Activated CD4-positive, alpha-beta T cell treated with anti-CD3 and anti-CD28 coated beads, Interleukin-2, amount 50 U/mL, for 4 hours (primary cell): ENCODE measurements at places on chromosomes 13 and 19.

- no peak for DNase-seq
Observed at GRCh38 chr19:12946731-12947496, 1.3 kb downstream of the RAD23A start.

DNA sequence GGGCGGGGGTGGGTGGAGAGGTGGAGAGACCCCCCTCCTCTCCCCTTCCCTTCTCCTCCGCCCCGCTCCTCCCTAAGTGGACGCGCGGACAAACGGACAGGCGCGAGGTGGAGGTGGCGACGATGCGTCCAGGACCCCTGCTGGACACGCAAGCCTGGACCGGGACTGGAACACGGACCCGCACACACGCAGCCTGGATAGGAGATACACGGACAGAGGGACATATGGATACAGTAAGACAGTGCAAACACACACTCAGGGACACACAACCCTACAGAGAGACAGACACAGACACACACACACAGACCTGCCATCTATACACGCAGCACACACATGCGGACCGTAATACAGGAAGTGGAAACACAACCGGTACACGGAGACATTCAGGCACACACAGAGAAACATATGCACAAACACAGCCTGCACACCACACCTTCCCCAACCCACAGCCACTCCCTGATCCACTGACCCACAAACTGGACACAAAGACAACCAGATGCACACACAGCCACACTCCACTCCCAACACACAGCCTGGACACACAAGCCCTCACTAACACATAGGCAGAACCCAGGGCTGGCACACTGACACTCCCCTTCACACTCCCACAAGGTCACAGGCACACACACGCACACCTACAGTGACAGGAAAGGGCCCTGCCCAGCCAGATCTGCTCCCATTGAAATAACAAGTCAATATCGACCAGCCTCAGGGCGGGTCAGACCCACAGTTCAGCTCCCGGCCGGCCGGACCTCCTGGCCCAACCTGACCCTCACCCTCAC, 696 bp upstream of the ERFL start:
- no peak for DNase-seq

- no peak for DNase-seq
Observed at GRCh38 chr19:30719189-30719998, 347.2 kb downstream of the ZNF536 start.

DNA sequence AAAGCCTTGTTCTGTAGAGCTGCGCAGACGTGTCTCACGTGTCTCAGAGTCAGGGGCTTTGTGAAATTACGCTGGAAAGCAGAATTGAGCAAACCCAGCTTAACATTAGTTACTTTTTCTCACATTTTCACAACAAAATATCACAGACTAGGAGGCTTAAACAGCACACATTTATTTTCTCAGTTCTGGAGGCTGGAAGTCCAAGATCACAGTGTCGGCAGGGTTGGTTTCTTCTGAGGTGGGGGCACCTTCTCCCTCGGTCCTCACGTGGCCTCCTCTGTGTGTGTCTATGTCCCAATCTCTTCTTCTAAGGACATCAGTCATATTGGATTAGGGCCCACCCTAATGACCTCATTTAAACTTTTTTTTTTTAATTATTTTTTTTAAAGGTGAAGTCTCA, 4.7 kb upstream of the EIF3G start:
- no peak for DNase-seq

DNA sequence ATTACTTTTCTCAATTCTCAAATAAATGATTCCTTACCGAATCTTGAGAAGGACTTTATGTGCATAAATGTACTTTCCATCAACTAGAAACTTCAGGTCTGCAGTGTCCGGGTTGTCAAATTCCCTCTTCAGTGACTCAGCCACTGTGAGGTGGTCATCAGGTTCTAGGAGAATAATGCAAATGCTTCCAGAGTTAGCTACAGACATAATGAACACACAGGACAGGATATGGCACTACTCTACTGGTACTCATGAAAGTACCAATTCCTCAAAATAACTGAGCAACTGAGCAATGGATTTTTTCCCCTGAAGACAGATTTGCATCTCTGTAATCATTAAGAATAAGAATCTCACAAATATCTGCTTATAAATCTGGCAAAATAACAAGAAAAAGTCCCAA, 31.2 kb downstream of the RCBTB2 start:
- DNase-seq: no peak

- no peak for DNase-seq
Observed at GRCh38 chr13:21717817-21718216, 46.9 kb downstream of the FGF9 start.

DNA sequence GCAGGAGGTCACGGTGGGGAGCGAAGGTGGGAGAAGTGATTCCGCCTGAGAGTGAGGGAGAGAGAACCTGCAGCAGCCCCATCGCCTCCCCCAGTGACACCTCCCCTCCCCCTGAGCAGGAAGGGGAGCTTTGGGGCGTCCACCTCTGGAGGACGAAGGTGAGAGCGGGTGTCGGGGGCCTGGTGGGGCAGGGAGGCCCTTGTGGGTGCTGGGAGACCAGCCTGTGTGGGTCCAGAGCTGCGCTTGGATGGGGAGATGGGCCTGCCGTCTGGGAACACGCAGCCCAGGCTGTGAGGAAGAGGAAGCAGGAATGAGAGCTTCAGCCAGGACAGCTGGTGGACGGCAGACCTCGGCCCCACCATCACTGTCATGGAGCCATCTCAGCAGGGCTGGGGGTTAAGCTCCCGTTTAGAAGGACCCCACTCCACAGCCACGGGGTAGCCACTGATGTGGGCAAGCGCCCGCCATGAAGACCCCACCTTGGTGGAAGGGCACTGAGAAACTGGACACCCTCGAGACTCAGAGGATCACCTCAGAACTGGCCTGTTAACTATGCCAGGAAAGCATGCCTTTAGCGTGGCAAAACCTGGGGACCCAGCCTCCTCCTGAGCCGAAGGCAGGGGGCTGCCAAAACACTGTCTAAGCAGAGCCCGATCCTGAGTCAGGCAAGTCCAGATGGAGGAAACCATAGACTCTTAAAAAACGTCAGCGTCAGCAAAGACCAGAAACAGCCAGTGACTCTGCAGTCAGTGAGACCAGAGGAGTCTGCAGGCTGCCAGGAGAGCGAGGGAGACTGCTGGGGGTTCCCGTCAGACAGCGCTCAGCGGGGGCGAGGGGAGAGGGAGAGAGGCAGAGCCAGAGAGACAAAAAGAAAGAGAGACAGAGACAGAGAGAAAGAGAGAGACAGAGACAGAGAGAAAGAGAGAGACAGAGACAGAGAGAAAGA, 6.4 kb upstream of the PROZ start:
- no peak for DNase-seq

DNA sequence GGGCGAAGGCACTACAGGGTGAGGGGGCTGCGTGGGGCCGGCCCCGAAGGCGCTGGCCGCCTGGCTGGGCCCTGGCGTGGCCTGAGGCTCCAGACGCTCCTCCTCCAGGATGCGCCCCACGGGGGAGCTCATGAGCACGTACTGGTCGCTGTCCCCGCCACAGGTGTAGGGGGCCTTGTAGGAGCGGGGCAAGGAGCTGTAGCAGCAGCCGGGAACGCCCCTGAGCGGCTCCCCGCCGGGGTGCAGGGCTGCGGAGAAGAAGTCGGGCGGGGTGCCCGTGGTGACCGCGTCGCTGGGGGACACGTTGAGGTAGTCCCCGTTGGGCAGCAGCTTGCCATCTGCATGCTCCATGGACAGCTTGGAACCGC, 3.0 kb downstream of the IRS2 start:
- no peak for DNase-seq

DNA sequence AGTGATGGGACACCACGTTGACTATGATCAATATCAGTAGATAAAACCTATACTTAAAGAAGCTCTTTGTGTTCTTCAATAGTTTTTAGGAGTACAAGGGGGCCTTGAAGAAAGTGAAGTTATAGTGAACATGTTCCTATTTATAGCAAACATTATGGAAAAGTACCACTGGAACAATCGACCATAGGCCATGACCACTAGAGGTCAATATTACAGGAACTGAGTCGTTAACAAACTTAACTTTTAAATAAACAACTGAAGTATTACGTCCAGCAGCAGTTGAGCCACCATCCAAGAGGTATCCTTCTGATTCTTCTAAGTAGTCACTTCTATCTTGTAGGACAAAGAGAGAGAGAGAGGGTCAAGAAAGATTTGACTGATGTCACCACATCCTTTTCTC, 391.0 kb upstream of the SLITRK5 start:
- no peak for DNase-seq

DNA sequence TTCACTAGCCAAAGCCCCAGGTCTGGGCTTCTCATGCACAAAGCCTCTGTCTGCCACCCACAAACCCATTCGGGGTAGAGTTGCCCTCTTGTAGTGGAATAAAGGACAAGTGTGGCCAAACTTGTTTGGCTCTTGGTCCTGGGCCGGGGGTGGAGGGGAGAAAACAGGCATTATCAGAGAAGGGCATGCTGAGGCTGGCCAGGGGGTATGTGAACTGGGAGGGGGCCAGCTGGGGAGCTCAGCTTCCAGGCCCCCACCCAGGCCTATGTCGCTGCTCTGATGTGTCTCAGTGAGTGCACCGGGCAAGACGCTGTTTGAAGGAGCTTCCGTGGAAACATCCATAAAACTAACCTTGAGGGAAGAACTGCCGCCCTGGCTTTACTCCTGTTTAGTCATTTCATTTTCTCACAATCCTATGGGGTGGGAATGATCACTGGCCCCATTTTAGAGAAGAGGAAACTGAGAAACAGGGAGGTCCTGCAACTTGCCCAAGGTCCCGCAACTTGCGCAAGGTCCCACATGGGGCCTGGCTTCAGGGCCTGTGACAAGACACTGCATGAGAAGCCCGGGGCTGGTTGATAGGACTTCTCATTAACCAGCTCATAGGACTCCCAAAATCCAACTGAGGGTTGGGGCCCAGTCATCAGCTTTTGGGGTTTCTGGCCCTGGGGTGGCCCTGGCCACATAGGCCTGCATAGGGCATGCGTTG, 30.8 kb downstream of the CCNE1 start:
- DNase-seq: no peak

DNA sequence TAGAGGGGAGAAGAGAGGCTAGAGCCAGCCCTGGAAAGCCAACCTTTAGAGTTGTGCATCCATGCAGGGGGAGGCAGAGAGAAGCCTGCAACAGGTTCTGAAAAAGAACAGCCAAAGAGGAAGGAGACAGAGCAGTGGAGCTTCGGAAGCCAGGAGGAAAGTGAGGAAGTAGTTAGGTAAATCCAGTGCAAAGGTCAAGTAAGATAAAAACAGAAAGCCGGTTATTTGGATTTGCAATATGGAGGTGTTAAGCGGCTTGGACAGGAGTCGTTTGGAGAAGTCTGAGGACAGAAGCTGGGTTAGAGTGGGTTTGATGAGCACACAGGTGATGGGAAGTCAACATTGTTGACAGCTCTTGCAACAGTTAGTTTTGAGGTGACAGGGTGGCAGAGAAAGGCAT, 53.5 kb upstream of the FLT1 start:
- no peak for DNase-seq
